ENCODE measurements at places on chromosomes 7 and 10. TPM values are rescaled to one million over a fixed set of nuclear protein-coding genes. Genes with fewer than 3 reads are reported as not detected.
A peak's percentile ranks its signal among the peaks of the same experiment; 100 is the strongest.

The SCIN gene
- 0.15 TPM for total RNA-seq

DNA sequence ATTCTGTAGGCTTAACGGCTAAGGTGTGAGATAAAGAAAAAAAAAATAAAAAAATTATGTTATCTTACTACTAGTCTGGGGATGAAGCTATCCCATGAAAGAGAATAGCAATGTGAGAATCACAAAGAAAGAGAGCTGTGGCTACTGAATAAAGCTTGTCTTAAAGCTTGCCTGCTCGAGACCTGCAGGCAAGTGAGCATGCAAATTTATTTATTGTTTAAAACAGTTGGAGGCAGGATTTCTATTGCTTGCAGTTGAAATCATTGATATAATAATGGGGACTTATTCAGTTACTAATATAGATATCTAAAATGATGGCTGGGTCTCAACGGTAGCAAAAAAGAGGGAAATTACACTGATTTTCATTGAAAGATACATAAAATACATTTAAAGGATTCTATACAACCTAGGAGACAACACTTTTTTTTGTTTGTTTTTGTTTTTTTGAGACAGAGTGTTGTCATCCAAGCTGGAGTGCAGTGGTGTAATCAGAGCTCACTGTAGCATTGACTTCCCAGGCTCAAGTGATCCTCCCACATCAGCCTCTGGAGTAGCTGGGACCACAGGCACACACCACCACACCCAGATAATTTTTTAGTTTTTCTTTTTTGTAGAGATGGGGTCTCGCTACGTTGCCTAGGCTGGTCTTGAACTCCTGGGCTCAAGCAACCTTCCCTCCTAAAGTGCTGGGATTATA is 144.5 kb upstream of the FEZF1 start:
- no peaks in the 10 kb centered on the region for H3K4me1 ChIP-seq
- H3K36me3 ChIP-seq = no peaks in the 10 kb centered on the region
- DNase-seq = no peak
- H3K27me3 ChIP-seq = no peaks in the 10 kb centered on the region
- H3K27ac ChIP-seq = no peak overlapping the region

DNA sequence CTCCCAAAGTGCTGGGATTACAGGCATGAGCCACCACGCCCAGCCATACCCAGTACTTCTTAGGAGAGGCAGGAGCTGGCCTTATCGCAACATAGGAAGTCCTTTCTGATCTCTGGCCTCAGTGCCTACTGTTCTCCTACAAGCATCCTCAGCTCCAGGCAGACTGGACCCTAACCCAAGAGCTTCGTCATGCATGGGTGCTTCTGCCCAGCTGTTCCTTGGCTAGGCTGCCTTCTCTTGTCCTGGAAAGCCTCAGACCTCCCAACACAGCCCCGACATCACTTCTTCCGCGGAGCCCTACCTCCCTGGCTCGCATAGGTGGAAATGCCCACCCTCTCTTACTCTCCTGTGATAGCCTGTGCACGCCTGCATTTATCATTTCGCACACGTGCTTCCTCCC is 15.8 kb downstream of the BCL7B start:
- peak overlapping the region; percentile 67 for H3K27ac ChIP-seq
- no peak overlapping the region for H3K4me3 ChIP-seq
- DNase-seq = no peak
- H3K4me1 ChIP-seq = peaks cover 11% of the 10 kb centered on the region

- no peaks in the 10 kb centered on the region for H3K36me3 ChIP-seq
- no peak overlapping the region for H3K27ac ChIP-seq
- H3K4me1 ChIP-seq = no peaks in the 10 kb centered on the region
- no peak for DNase-seq
These were observed 144.3 kb downstream of the ANKRD30A start for GRCh38 chr10:37269554-37270256.

- peaks cover 2% of the 10 kb centered on the region for H3K4me1 ChIP-seq
- H3K36me3 ChIP-seq = no peaks in the 10 kb centered on the region
- peaks cover 10% of the 10 kb centered on the region for H3K27me3 ChIP-seq
- DNase-seq = no peak
- H3K4me3 ChIP-seq = no peak overlapping the region
- H3K27ac ChIP-seq = no peak overlapping the region
These were observed 66.3 kb downstream of the VIPR2 start for GRCh38 chr7:159078193-159078910.
